ENCODE measurements at places on chromosomes 1 and 21.

DNA sequence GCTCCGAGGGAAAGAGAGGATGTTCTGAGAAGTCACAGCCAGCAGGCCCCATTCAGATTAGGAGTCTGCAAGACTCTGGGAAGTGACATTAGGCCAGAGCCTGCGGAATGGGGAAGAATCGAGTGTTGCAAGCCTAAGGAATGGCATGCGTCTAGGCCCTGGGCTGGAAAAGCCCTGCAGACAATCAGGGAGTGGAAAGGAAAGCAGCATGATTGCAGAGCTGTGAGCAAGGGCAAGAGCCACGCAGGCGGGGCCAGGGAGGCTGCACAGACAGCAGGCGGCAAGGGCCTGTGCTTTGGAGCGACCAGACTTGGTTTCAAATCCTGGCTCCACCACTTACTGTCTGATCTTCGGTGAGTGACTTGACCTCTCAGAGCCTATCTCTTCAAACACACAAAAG lies 118.2 kb downstream of the RRAGC start:
- DNase-seq = no peak

DNA sequence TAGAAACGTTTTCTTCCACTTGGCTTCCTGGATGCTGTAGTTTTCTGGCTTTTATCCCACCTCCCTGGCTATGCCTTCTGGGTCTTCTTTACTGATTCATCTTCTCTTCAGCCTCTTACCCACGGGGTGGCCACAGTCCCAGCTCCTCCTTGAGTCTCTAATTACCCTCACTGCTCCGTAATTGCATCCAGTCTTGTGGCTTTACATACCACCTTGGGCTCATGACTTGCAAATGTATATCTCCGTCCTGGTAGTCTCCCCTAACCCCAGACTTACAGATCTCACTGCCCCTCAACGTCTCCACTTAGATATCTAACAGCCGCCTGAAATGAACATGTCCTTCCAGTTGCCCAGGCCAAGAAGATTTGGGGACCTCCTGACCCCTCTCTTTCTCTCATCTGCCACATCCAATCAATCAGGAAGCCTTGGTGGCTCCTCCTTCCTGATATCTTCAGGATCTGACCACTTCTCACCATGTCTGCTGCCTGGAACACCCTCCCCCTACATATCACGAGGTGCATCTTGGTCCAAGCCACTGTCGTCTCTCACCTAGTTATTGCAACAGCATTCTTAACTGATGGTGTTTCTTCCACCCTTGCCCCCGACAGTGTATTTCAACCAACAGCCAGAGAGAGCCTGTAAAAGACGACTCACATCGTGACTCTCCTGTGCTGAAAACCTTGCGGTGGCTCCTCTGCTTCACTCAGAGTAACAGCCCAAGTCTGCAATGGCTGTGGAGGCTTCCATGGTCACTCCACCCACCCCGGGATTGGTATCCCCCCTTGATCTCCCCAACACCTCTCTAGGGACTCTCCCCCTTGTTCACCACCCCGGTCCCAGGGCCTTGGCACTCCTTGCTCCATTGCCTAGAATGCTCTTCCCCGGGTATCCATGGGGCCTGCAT lies 219.0 kb upstream of the POU3F1 start:
- DNase-seq = no peak

- DNase-seq = no peak
These were observed 29.8 kb downstream of the PKP1 start for GRCh38 chr1:201313086-201313485.

DNA sequence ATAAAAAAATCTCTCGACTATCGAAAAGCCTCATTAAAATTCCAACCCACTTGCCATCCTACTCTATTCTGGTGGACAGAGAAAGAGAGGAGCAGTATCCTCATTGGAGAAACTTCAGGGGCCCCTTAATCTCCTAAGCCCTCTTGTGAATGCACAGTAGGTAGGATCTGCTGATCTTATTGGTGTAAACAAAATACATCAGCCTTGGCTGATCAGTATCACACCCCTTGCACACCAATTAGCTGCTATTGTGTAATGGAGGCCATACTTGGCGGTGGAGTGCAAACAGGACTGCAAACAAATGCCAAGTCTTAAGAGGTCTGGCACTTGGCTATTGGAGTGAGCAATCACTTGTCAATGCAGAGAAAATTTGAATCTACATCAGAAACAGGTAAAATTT lies 15.7 kb downstream of the VCAM1 start:
- no peak for DNase-seq

DNA sequence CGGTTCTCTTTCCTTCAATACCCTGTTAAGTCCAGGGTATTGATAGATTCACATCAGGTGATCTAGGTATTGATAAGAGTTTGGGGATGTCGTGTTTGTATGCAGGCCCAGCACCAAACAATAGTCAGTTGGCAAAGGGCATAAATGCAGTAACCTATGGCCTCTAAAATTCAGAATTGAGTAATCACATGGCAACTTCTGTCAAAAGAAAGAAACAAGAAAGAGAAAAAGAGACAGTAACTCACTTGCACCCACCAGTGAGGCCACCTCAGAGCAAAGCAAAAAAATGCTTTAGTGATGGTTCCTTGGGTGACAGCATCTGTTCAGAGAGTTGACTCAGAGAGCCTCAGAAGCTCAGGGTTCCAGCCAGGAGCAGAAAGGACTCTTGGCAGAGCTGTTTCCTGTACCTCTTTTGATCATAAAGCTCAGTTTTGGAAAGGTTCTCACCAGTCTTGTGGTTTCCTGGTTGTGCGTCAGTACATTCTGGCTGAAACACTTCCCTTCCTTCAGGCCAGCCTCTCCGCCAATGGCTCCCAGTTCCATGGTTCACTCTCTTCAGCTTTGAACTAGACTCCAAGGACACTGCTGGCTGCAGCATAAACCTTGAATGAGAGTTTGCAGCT lies 70.1 kb upstream of the GORAB start:
- DNase-seq = peak; percentile 31

GRCh38 chr1:21368515-21369289 lies 71.2 kb upstream of the NBPF3 start:
- DNase-seq = peak; percentile 52

DNA sequence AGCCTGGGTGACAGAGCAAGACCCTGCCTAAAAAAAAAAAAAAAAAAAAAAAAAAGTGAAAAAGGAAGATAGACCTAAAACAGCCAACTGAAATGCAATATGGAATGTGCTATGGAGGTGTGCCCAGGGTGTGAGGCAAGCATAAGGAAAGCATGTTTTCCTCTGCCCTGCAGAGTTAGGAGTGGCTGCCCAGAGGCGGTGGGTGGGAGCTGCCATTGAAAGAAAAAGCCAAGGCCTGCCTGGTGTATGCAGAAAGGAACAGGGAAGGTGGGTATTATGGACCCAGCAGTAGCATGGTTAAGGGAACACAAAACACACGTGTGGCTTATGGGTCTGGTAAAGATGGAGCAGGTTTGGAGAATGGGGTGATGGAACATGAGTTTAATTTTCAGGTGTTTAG lies 8.9 kb downstream of the CD244 start:
- DNase-seq = no peak

- DNase-seq = no peak
These were observed 116.1 kb downstream of the ATP5PO start for GRCh38 chr21:33799378-33800090.

DNA sequence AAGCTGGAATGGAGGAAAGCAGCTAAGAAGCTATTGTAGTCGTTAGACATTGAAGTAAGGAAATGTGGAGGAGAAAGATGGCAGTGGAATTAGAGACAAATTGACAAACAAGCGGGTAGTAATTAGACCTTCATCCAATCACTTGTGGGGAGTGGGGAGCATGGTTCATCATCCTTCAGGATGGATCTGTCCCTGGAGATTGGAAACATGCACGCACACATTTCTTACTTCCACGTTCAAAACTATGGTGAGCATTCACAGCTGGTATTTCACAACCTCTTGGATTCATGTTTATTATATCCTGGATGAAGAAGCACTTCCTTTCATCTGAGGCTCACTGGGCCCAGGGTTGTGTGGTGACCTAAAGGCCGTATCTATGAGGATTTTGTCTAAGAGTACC lies 188.1 kb downstream of the ST6GALNAC3 start:
- DNase-seq = no peak

DNA sequence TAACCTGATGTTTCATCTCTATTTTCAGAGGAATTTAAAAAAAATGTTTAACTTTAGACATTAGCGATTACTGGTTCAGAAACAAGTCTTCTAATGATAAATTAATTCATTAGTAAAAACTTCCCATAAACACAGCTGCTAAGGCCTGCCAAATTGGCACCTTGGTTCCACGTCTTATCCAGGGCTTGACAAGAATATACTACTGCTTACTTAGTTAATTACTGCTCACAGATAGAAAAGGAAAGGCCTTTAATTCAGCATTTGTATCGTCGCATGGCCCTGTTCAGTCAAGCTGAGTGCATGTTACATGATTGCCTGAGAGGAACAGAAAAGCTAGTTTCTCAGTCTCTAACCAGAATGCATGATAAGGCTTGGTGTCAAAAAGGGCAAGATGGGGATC lies 84.6 kb downstream of the ADGRL2 start:
- no peak for DNase-seq

- DNase-seq = no peak
These were observed 239.3 kb upstream of the KCNK2 start for GRCh38 chr1:214843281-214843680.

DNA sequence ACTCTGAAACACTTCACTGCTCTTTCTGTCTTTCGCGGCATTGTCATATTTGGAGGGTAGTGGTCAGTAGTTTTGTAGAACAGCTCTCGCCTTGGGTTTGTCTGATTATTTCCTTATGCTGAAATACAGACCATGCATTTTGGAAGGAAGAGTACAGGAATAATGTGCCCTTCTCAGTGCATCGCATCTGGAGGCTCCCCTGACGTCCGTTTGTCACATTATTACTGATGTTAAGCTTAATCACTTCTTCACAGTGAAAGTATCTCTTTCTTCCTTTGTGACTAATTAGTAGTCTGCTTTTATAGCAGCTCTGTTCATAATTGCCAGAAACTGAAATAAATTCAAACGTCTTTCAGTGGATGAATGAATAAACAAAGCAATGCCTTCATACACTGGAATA lies 85.7 kb upstream of the CXADR start:
- no peak for DNase-seq

DNA sequence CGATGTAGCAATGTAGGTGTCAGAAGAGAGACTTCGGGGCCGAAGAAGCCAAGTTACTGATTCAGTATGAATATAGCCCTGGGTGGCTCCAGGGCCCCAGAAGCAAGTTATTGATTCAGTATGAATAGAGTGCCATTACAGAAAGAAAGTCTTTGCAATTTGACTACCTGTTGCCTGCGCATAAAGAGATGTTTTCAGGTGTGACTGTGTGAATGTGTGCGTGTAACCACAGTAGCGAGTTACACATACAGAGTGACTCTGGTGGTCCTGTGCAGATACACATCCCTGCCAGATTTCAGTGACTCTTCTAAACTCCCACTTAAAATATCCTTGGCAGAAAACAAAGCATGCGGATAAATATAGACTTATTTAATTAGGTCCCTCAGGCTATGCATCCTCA lies 142.7 kb upstream of the CD34 start:
- DNase-seq = no peak

- DNase-seq = no peak
These were observed 282 bp upstream of the ECE1 start for GRCh38 chr1:21290546-21290944.

Measured in hematopoietic multipotent progenitor cell (in vitro differentiated cells).